RKO (cell line): ENCODE measurements at places on chromosomes 7 and 10.

DNA sequence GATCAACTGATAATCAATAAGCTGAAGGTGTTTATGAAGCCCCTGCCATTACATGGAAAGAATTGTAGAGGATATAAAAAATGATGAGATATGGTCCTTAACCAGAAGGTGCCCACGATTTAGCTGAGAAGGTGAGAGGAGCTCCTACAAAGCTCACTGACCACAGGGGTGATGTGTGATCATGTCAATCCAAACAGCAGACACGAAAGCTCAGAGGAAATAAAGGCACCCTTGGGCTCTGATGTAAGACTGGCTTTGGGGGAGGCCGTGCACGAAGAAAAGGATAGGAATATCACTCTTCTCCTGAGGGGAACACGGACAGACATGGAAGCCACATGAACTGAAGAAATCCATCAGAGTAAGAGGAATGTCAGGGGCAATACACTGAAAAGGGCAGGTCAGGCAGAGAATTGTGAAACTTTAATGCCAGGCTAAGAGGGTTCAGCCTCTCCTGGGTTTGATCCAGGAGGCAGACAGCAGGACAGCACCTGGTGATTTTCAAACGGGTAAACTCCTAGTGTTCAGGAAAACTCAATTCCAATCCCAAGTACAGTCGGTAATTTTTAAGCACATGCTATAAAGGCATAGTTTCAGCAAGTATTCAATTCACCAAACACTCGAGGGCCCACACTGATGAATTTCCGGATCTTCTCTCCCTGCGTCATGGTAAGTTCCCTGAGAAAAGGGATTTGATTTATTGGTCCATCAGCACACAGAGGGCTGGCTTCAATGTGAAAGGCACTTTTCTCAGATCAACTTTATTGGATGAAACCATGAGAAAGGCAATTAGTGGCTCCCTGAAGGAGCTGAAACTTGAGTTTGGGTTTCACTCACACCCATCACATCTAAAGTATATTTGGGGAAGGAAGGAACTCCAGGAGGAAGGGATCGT lies 163.8 kb downstream of the PRPF18 start:
- no peak for DNase-seq

DNA sequence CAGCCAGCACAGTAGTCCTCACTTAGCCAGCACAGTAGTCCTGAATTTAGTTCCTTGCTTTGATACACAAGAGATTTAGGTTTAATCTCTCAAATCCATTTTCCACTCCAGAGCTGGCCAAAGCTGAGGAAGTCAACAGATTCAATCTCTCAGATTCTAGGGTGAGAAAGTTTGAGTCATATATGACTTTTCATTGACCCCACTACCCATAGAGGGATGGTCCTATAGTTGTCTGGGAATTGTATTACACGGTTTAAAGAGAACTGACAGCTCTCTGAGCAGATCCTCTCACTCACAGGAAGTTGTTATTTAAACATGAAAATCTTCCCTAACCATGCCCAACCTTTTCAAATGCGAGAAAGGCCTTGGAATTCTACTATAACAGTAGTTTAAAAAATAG lies 641.8 kb upstream of the SEMA3D start:
- no peak for DNase-seq

DNA sequence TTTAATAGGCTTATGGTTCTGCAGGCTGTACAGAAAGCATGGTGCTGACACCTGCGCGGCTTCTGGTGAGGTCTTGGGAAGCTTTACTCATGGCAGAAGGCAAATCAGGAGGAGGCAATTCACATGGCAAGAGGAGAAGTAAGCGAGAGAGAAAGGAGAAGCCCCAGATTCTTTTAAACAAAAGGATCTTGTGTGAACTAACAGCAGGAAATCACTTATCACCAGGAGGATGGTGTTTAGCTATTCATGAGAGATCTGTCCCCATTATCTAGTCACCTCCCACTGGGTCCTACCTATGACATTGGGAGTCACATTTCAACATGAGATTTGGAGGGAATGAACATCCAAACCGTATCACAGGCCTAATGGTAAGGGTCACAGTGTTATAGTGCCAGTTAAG lies 678.0 kb upstream of the KCND2 start:
- no peak for DNase-seq

GRCh38 chr7:45890902-45891461 lies 2.7 kb downstream of the IGFBP1 start:
- DNase-seq, result peak; percentile 34

GRCh38 chr10:89604200-89604599 lies 40.8 kb downstream of the PANK1 start:
- DNase-seq, result no peak

DNA sequence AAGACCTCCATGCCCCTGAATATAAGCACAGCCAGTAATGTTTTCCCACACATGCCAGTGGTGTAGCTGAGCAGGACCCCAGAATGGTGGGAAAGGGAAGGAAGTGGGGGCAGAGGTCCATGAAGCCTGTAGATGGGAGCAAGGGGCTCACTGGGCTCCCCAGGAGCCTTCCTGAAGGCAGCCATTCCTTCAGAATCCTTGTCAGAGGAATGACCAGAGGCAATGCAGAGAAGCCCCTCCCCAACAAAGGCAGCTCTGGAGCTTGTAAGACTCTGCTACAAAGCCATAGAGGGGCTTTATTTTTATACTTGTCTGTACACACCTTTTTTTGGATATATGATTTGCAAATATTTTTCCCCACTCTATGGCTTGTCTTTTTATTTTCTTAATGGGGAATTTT lies 165.0 kb upstream of the TCF7L2 start:
- DNase-seq, result no peak

- no peak for DNase-seq
Observed at GRCh38 chr10:96500519-96500918, 13.2 kb downstream of the TLL2 start.

GRCh38 chr10:44857363-44858016 lies 53.6 kb upstream of the TMEM72 start:
- DNase-seq, result peak; percentile 68

DNA sequence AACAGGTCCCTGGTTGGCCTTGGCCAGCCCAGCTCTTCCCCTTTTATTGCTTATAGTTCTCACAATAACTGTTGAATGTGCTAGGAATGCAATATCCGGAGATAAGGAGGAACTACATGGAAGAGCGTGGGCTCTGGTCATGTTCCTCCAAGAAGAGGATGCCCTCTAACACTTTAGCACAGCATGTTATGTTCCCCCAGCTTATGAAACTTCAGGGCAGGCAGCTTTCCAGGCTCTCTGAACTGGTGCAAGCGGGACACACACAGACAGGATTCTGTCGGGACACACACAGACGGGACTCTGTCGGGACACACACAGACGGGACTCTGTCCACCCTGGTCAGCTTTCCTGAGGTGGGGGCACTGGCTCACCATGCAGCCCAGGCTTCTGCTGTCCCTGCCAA lies 141.6 kb downstream of the PKD1L1 start:
- no peak for DNase-seq

DNA sequence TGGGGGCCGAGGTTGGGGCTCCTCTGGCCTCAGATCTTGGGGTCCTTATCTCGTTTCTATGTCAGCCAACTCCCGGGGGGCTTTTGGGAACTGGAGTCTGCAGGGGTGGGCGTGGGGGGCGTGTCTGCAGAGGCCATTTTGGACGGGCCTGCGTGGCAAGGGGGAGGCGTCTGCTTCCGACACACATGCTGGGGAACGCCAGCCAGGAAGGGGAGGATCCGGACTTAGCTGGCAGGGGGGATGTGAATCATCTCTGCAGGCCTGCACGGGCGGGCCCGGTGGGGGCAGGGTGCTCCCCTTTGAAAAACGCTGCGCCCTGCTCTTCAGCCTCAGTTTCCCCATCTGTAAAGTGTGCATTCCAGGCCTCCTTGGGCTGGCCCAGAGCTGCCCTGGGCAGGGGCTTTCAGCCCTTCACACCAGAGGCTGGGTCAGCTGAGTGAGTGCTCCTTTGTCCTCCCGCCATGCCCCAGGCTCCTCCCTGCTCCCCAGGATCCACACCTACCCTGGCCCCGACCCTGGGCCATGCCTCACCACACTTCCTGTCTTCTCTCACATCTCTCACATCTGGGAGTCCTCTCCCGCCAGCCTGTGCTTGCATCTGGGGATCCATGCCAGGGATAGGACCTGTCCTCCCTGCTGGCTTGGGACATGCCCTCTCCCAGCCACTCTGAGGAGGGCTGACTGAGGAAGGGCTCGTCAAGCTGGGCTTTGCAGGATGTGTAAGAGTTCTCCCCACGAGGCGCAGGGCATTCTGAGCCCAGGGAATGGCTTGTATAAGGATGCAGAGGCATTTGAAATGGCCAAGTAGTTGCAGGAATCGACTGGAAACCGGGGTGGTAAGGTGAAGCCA lies 172.6 kb upstream of the TNRC18 start:
- DNase-seq, result peak; percentile 95
